ENCODE measurements at places on chromosomes 7 and 10.
A peak's percentile ranks its signal among the peaks of the same experiment; 100 is the strongest.

DNA sequence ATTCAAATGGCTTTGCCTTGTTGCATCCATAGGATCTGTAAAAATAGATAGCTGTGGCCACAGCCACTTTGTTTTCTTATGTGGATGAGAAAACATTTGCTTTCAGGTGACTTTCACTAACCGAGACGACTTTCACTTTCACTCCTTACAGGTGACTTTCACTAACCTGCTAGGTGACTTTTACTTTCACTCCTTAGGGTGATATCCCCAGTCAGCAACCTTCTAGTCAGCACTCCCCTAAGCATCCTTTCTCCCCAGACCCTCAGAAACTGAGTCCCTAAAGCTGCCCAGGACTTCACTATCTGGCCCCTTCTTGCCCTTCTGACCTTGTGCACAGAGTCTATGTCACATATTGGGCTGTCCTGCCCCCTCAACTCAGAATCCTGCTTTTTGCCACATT lies 177.5 kb downstream of the RELN start:
- peak; percentile 92 for DNase-seq

DNA sequence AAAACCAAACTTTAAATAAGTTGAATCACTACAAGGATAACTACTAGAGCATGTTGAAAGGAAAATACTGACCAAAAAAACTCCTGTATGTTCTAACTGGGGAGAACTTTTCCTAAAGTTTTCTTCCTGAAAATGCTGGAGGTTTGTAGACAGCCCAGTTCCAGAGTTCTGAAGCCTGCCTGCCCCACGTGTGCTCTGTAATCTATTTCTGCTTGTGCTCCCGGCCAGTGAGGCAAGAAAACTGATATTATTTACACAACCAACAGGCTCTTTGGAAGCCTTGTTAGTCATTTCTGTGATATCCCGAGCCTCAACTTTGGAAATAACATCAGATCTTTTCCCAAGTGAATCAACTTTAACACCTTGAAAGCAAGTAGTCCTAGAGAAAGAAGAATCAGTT lies 46.7 kb downstream of the ZFAND4 start:
- no peak for DNase-seq

GRCh38 chr10:131444862-131445461 lies 133.4 kb upstream of the TCERG1L start:
- DNase-seq, result no peak

GRCh38 chr10:113991091-113991860 lies 52.4 kb upstream of the ADRB1 start:
- DNase-seq, result no peak

GRCh38 chr7:103412151-103412550 lies 33.9 kb downstream of the SLC26A5 start:
- no peak for DNase-seq

- no peak for DNase-seq
Measured at GRCh38 chr10:8719971-8720370, 665.5 kb downstream of the GATA3 start.

GRCh38 chr7:16590424-16590823 lies 55.1 kb downstream of the ANKMY2 start:
- peak; percentile 78 for DNase-seq

- DNase-seq, result no peak
Measured at GRCh38 chr7:101926265-101926664, 108.8 kb downstream of the CUX1 start.

- DNase-seq, result no peak
Measured at GRCh38 chr7:137985253-137985896, 16.5 kb downstream of the CREB3L2 start.

- no peak for DNase-seq
Measured at GRCh38 chr7:31464601-31465000, 49.3 kb upstream of the ITPRID1 start.

DNA sequence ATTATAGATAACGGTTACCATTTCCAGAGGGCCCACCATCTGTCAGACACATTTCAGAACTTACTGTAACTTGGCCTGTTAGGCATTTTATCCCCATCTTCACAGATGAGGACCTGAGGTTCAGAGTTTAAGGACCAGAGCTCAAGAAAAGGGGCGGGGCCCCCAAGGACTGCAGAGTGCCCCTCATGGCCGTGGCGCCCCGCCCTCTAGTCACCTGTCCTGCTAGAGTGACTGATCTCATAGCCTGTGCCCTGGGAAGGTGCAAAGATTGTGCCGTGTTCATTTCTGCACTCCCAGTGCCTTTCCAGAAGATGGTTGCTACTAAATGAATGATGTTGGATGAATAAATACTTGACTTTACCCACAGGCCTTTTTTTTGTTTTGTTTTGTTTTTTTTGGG lies 107.0 kb downstream of the XRCC2 start:
- peak; percentile 72 for DNase-seq

GRCh38 chr7:44541-44896 lies 147.9 kb upstream of the FAM20C start:
- DNase-seq, result no peak

DNA sequence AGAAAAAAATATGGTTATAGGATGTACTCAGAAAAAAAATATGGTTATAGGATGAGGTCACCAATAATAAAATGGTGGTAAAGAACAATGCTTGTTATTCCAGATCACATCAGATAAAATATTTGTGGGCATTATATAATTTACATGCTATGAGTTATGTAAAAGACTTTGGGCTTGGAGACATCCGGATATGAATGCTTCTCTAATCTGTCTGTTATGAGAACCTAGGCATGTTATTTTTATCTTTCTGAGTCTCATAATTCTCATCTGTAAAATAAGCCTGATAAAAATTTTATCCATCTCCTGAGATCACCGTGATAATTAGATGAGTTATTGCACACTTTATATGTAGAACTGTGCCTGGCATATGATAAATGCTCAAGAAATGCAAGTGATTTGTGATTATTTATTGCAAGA lies 37.8 kb downstream of the DKK1 start:
- DNase-seq, result no peak

GRCh38 chr10:44126291-44126717 lies 258.6 kb downstream of the CXCL12 start:
- no peak for DNase-seq

DNA sequence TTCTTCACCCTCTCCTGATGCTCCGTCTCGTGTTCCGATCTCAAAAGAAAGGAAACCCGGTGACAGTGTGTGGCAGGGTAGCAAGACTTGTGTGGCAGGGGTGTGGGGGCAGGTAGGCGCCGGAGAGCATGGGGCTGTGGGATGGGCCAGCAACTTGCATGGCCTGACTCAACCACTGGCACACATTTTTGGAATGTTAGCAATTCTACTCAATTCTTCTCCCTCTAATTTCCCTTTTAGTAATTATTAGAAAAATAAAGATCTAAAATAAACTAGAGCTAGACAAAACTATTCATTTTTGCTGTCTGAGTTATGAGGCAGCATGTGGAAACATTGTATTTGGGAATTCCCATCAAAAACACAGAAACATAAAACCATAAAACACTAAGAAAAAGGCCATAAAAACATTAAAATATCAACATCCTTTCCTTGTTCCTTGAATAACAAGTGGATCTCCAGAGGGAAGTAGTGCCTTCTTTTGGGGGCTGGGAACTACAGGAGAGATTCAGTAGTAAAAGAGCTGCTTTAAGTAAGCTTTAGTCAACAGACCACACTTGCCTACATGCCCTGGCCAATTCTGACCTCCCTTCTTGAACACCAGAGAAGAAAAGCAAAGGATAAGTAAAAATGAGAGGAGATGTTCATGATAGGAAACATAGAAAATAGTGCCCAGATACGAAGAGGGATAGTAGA lies 21.8 kb downstream of the SEMA3C start:
- DNase-seq, result no peak

- DNase-seq, result no peak
Measured at GRCh38 chr10:92267343-92267742, 23.5 kb downstream of the CPEB3 start.

GRCh38 chr7:96710544-96710943 lies 898 bp upstream of the SEM1 start:
- DNase-seq, result no peak

DNA sequence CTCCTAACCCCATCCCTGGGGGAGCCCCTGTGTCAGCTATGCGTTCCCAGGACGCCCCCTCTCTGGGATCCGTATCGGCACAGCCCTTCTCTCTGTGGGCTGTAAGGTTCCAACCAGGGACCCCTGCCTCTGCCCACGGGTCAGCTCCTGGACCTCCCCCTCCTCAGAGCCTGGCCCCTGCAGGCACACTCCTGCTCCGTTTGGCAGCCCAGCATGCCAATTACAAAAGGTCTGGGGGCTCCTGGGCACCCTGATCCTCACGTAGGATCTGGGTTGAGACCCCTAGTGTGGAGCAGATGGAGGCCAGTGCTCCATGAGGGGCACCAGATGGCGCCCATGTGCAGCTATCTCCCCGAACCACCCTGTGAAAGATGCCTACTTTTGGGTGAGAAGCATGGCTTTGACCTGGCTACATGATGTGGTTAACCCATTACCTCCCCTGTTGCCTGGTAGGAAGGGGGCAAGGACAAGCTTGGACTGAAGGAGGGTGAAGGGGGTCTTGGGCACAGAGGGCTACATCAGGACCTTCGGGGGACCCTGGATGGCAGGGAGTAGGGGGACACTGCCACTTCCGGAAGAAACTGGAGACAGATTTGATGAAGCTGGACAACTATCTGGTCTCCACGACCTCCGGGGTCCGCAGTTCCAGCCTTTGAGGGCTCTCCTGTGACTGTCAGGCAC lies 9.0 kb downstream of the TACR2 start:
- DNase-seq, result no peak

DNA sequence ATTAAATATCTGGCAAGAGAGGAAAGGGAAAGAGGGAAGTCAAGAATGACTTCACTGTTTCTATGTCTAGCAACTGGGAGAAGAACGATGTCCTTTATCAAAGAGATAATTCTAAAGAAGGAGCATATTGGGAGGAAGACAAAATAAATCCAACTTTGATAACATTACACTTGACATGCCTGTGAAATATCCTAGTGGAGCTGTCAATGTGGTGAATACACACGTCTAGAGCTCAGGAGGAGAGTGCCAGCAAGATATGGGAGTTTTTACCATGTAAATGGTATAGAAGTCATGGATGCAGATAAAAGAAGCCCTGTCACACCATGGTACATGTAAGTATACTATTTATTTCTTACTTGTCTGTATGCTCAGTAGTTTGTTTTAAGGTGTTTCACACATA lies 356.7 kb downstream of the HPSE2 start:
- no peak for DNase-seq

GRCh38 chr7:50204581-50204980 lies 99.9 kb upstream of the IKZF1 start:
- DNase-seq, result no peak

DNA sequence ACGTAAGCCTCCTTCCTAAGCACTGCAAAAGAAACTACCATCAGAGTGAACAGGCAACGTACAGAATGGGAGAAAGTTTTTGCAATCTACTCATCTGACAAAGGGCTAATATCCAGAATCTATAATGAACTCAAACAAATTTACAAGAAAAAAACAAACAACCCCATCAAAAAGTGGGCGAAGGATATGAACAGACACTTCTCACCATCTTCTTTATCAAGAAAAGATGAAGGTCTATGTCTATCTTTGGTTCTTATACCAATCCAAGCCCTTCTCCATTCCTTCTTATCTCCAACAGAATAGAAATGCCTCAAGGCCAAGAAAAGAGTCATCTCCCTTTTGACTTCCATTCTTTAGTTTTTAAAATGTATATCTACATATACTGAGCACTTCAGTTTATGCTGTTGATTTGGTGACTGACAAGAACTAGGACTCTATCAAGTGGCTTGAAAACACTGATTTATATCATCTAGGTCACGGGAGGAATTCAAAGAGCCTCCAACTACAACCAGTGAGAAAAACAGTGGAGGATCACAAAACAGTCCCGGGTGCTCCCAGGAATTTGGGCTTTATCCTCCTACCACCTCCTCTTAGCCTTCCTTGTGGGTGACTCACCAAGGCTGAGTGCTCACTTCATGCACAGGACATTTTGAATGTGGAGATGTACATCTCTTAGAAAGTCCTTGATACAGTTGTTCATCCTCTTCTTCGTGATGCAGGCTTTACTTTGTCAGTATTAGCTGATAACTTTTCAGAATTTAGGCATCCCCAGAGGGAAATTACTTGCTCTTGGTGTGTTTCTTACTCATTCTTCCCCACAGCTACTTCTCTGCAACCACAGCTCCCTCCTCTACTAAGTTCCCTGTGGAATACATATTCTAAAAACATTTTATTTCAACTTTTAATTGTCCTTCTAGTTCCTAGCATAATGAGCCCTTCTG lies 15.4 kb downstream of the TAS2R41 start:
- no peak for DNase-seq

GRCh38 chr10:69938541-69938991 lies 114.1 kb upstream of the MACROH2A2 start:
- no peak for DNase-seq

GRCh38 chr10:88491314-88491713 lies 91.8 kb downstream of the RNLS start:
- no peak for DNase-seq

DNA sequence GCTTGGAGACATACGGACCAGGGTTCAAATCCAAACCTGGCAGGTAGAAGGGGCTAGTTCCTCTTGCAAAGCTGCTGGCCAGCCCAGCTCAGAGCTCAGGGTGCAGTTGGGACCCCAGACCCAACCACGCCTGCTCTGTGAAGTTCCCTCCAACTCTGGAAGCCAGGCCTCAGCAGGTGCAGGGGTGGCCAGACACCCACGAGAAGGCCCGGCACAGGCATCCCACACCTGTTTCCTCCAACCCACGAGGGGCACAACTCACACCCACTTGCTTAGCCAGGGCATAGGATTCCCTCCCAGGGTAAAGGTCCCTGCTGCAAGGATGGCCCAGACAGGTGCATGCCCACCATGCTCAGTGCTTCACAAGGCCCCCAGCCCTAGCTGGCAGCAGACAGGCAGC lies 262.4 kb downstream of the GRID1 start:
- no peak for DNase-seq

DNA sequence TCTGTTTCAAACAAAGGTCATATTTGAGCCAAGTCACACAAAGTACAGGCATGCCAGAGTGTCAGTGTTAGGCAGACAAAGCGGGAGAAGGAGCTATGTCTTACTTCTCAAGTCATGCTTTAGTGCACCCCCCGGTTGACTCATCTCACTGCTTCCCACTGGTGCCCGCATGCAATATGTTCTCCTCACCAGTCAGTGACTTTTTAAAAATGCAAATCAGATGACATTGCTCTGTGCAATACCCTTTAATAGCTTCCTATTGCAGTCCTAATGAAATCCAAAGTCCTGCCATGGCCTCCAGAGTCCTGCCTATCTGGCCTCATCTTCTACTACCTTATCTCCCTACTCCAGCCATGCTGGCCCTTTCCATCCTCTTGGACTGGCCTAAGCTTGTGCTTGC lies 429.1 kb downstream of the ACTR3B start:
- DNase-seq, result no peak
